ENCODE measurements at places on chromosomes 11 and 22.
A peak's percentile ranks its signal among the peaks of the same experiment; 100 is the strongest.

GRCh38 chr11:98531576-98531975 lies 489.2 kb upstream of the CNTN5 start:
- no peak for DNase-seq

- DNase-seq, result peak; percentile 68
Observed at GRCh38 chr11:118609380-118610224, 2.2 kb downstream of the PHLDB1 start.

DNA sequence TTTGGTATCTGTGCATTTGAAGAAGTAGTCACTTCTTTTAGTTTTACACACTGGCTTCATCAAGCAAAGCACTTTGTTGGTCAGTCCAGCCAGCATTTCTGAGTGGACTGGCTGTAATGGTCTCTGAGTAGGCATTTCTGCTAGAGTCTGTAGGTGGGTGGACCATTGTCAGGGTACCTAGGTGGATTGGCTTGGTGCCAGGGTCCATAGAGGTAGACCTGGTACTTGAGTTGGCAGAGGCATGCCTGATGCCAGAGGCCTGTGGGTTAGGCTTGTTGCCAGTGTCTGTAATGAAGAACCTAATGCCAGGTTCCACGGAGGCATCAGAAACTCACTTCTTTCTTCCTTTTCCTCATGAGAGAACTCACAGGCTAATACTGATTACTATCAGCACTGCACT lies 157.9 kb upstream of the C11orf87 start:
- DNase-seq, result no peak

DNA sequence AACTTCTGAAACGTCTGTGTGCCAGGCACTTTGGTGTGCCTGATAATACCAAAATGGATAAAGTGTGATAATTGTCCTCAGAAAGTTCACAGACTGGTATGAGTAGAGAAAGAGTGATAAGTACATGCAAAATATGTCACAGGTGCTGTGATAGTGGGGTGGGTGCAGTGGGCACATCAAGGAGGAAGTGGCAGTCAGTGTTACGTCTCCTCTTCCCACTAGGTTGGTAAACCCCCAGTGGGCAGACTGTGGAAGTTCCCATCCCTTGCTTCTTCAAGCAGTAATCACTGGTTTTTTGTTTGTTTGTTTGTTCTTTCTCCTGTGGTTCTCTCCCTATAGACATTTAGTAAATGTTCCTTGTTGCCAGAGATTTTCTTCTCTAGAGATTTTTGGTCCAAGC lies 5.4 kb downstream of the RNF121 start:
- no peak for DNase-seq

DNA sequence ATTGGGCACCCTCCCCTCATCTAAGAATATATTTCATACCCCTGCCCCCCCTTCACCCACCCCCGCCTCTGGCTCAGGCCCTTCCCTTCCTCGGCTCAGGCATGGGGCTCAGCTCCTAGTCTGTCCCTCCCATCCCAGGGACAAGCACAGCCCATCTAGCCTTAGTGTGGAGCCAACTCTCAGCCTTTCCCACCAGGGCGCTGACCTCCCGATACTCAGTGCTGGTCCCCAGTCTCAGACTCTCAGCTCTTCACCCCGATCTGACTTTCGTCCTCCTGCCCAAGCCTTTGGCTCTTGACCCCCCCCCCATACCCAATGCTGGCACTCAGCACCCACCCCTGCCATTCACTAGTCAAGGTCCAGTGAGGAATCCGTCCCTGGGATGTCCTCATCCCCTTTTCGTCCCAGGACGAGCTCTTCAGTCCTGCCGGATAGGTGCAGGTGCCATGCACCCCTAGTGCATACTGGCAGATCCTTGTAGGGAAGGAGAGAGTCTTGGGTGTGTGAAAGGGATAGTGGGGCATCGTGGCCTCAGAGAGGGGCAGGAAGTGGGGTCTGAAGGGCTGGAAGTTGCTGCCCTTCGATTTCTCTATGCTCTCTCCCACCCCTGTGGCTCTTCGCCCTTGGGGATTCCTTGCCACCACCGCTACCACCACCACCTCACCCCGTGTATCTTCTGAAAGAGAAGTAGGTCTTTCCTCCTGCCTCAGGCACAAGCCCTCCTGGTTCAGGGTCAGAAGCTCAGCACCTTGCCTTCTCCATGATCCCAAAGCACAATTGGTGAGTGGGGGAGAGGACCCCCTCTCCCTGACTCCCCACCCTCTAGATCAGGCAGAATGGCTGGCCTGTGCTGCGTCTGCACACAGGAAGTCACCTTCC lies 2.4 kb downstream of the TPBGL start:
- no peak for DNase-seq

GRCh38 chr11:116193321-116194131 lies 579.3 kb downstream of the BUD13 start:
- DNase-seq, result peak; percentile 96

- no peak for DNase-seq
Observed at GRCh38 chr22:32661737-32662586, 139.5 kb upstream of the TIMP3 start.

GRCh38 chr22:49295465-49295743 lies 532.3 kb downstream of the BRD1 start:
- no peak for DNase-seq

- no peak for DNase-seq
Observed at GRCh38 chr11:22037505-22037904, 155.4 kb upstream of the ANO5 start.

DNA sequence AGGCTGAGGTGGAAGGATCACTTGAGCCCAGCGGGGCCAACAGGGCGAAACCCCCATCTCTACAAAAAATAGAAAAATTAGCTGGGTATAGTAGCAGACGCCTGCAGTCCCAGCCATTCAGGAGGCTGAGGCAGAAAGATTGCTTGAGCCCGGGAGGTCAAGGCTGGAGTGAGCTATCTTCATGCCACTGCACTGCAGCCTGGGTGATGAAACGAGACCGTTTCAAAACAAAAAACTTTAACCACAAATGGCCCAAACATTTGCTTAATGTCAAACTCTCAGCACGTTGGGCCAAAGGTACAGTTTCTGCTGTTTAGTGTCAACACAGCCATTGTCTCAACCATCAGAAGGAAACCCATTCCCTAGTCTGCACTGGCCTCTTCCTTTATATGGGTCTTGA lies 69.2 kb upstream of the TTC12 start:
- DNase-seq, result no peak

DNA sequence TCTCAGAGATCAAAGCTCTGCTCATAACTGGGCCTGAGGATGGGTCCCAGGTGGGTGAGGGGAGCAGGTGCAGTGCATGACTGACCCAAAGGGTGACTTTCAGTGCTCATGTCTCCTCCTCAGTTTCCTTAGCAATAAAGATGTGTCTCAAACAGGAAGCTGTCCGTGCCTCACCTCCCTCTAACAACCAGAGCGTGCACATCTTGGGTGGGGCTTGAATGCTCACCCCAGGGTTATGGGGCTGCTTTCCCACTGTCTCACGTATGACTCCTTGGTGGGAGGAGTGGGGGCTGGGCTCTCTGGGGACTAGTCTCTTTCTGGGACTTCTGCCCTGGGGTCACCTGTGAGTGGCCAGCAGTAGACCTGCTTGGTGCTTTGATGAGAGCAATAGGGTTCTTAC lies 53.9 kb upstream of the PHOX2A start:
- no peak for DNase-seq

DNA sequence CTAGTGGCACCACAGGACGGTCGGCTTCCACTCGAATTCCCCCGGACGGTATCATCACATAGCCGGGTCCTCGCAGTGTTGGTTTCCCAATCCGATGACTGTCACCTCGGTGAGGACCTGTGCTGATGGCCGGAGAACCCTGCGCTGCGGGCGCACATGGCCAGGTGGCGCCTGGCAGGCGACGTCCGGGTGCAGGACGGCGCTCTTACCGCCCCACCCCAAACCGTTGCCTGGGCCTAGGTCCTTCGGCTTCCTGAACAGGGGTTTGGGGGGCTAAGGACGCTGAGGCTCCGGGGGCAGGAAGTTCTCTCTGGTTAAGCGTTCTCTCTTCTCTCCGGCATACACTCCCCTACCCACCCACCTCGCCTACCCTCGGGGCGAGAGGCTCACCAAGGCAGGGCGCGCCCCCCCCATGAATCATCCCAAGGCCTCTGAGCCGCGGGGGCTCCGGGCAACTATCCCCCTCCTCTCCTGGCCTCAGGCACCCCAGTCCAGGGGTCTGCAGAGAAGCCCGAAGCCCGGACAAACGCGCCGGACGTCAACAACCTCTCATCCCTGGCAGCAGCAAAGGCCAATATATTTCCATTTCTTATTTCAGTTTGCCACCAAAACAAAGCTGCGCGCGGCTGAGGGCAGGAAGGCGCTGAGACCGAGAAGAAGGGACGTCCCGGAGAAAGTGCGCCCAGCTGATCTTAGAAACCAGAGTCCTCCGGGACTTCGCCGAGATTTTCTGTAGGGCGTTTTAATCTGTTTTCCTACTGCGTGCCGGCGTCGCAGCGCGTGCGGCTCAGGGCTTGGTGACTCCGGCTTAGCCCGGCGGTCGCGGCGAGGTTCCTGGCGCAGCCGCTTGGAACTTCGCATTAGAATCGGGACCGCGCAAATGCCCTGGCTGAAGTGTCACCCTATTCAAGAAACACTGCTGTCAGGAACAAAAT lies 5.6 kb downstream of the ALX4 start:
- no peak for DNase-seq

DNA sequence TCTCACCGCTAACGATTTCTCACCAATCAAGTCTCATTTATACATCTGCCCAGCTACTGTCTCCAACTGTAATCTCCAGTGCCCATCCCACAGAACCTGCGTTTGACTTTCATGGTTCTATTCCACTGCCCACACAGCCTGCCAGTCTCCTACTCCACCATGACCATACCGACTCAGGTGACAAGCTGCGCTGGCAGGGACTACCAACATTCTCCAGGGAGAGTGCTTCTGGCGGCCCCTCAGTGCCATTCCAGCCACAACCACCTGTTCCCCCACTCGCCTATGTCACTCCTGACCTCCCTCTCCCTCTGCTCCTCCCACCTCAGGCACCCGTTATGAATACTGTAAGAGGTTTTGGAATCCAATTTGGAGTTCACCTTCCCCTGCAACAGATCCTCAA lies 108.5 kb upstream of the BID start:
- DNase-seq, result no peak

GRCh38 chr11:102476812-102477211 lies 24.2 kb upstream of the TMEM123 start:
- DNase-seq, result no peak

- no peak for DNase-seq
Observed at GRCh38 chr11:124751741-124752470, at the start of gene VSIG2. Gene VSIG2, minus strand, starts transcription at chr11:124752255. Its CDS starts 118 bp downstream, at chr11:124752137.

GRCh38 chr11:122270535-122270934 lies 154.5 kb upstream of the BLID start:
- DNase-seq, result no peak

DNA sequence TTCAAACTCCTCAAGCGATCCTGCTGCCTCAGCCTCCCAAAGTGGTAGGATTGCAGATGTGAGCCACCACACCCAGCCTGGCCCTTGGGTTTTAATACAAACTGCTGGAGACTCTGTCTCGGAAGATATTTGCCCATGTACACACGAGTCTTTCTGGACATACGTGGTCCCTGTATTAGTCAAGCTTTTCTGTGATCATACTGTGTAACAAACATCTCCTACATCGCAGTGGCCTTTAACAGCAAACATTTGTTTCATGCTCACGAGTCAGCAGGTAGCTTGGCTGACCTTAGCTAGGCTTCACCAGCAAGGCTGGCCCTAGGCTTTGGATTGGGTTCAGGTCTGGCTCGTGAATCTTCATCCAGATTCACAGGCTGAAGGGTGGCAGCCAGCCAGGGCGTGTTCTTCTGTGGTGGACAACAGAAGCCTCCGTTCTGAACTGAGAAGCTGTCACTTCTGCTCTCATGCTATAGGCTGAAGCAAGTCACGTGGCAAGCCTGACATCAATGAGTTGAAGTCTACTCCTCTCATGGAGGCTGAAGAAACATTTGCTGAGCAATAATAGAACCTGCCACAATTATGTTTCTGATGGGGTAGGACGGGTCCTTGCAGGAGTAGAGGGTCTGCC lies 8.8 kb downstream of the KIAA1671 start:
- no peak for DNase-seq

DNA sequence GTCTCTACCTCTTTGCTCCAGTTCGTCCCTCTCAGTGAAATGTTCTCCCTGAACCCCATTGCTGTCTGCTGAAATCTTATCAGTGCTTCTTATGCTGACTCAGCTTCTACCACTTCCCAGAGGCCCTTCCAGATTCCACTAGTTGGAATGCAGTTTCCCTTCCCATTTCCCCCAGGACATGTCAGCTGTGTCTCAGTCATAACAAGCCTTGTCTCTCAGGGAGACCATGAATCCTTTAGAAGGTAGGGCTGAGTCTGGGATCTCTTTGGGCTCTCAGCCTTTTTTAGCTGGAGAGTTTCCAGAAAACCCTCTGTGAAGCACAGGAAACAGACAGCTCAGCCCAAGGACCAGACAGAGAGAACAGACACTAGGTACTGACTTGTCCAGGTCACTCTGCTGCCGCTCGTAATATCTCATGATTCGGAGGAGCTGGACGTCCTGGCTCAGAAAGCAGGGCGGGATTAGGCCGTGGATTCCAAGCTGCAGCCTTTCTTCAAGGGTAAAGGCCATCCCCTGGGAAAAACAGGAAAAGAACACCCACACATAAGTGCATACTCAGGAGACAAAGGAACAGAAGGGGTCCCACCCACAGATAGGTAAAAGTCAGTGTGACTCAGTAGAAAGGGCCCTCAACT lies 113.0 kb downstream of the ME3 start:
- DNase-seq, result peak; percentile 74

DNA sequence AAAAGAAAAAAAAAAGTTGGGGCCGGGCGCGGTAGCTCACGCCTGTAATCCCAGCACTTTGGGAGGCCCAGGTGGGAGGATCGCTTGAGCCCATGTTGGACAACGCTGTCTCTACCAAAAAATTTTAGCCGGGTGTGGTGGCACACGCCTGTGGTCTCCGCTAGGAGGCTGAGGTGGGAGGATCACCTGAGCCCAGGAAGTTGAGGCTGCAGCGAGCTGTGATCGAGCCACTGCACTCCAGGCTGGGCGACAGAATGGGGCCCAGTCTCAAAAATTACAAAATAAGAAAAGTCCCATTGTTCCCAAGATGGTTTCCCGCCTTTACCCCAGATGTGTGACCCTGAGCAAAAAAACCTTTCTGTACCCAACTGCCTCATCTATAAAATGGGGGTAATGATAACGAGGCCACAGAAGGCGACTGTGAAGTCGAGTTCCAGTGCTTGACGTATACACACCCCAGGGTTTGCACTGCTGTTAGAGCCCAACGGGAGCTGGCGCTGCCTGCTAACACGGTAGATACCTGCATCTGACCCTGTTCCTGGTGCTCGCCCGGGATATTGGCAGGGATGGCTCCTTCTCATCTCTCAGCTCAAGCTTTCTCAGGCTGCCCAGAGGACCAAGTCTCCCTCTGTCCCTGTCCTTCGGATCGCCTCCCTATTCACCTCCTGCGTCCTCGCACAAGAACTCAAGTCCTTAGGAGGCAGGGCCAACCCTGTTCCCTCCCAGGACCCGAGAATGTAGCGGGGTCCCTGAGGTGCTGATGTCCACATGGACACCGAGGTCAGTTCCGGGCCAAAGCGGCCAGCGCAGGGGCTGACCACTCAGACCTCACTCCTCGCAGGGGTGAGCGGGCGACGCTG lies 1.1 kb upstream of the RPLP2 start:
- DNase-seq, result no peak

GRCh38 chr11:27385245-27385644 lies 22.2 kb upstream of the CCDC34 start:
- DNase-seq, result peak; percentile 90

- DNase-seq, result peak; percentile 85
Observed at GRCh38 chr11:69157156-69157821, 1.6 kb downstream of the SMIM38 start.

GRCh38 chr11:103110391-103110790 lies 1.2 kb downstream of the DYNC2H1 start:
- DNase-seq, result peak; percentile 49
